ENCODE measurements at places on chromosomes 6 and 20. TPM values are rescaled to one million over a fixed set of nuclear protein-coding genes. Genes with fewer than 3 reads are reported as not detected.

SIRPB2 gene
- not detected for total RNA-seq

MYLK4 gene
- 0.28 TPM for total RNA-seq

GPX5 gene
- not detected for total RNA-seq

DNA sequence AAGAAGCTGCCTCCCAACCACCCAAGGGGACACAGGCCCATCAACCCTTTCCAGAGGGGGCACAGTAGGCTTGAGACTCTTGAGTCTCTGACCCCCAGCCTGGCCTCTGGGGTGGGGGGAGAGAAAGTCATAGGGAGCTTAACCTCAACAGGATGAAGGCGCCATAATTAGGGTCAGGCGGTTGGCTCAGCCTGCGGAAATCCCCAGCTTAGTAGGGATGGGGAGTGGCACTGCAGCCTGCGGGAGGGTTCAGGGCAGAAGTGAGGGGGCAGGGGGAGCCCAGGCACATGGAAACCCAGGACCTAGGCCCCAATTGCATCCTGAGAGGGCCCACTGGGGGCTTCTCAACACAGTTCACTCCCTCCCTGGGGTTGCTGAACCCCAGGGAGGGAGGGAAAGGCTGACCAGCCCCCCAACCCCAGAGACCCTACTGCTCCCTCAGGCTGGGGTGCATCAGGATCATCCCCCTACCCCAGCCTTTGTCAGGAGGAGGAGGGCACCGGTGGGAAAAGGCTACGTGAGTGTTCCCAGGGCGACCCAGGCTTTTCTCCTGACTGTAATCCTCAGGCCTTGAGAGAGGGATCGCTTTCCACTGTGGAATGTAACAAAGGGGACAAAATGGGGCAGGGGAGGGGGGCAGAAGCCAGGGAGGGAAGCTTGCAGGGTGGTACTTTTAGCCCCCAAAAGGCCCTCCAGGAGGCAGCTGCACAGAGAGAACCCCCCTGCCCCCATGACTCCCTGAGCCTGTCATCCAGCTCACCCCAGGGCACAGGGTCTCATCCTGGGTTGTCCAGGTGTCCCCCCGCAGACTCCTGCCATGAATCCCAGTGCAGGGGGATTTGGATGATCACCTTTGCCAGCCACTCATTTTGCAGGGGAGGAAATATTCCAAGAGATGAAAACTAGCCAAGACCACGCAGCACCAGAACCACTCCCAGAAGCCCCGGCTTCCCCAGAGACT is 46.4 kb downstream of the MRPL14 start:
- DNase-seq: no peak

DNA sequence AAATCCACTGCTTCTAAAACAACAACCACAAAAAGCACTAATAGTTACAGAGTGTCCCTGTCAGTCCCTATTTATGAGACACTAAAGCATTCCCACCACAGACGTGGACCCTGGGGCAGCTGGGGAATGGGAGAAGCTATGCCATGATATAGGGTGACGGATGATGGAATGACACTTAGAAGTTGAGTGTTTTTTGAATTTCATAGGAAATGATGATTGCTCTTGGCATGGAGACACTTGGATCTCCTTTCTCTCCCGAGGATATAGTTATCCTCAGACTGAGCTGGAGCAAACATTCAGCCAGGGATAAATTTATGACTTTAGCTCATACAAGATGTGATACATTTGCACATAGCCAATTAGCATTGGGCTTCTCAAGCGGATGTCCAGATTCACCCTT is 151.2 kb downstream of the EDN3 start:
- DNase-seq: no peak

DNA sequence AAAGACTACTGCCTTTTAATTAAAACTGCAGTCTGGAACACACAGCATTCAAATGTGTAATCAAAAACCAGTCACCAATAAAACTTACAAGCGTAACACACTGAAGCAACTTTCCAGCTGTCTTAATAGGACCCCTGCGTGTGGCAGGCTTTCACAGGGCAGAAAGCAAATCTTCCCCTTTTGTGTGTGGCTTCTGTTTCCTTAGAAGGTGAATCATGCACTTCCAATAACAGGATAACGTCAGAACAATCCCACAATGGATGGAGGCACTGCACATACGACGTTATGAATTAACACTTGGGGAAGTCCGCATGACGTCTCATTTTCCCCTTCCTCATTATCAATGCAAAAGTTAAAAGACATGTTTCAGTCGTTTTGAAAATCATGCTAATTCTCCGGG is 44.8 kb downstream of the INSM1 start:
- DNase-seq: no peak

- DNase-seq: no peak
Observed at GRCh38 chr6:155493694-155494143, 38.1 kb upstream of the NOX3 start.

DNA sequence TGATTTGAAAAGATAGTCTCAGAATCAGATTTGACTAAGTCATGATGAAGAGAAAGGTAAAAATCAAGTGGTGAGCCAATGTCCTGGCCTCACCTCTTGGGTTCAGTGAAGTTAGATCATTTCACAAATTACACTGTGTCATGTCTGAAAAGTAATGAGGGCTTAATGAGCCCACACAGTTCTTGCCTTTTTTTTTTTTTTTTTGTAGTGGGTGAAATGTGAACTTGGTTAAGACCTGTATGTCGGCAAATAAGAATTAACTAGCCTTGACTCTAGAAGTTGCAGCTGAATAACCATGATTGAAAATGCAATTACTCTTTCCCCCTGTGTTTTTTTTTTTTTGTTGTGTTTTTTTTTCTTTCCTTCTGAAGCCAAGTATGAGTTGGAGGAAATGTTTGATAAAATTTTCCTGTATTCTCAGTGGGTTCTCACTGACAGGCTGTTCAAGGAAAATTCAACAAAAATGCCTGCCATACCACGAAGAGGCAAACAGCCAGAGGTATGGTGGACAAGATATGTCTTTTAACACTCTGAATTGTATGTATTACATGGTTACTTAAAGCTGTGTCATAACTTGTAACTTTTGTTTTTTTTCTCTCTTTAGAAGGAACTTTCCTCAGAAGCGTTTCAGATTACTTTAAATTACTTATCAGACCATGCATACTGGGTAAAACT is 135.2 kb upstream of the MLIP start:
- DNase-seq: no peak

GRCh38 chr6:154479771-154480639 is 30.5 kb downstream of the CNKSR3 start:
- DNase-seq: no peak

Data from activated CD4-positive, alpha-beta memory T cell treated with anti-CD3 and anti-CD28 coated beads, Interleukin-2, amount 10 ng/mL, durations not matched to agents 7 days and 5 days (primary cell).